ENCODE measurements at places on chromosomes 12 and 14. TPM values are rescaled to one million over a fixed set of nuclear protein-coding genes. Genes with fewer than 3 reads are reported as not detected.
A peak's percentile ranks its signal among the peaks of the same experiment; 100 is the strongest.

The PRPH gene
- total RNA-seq, result not detected

The KRT79 gene
- total RNA-seq, result not detected

DNA sequence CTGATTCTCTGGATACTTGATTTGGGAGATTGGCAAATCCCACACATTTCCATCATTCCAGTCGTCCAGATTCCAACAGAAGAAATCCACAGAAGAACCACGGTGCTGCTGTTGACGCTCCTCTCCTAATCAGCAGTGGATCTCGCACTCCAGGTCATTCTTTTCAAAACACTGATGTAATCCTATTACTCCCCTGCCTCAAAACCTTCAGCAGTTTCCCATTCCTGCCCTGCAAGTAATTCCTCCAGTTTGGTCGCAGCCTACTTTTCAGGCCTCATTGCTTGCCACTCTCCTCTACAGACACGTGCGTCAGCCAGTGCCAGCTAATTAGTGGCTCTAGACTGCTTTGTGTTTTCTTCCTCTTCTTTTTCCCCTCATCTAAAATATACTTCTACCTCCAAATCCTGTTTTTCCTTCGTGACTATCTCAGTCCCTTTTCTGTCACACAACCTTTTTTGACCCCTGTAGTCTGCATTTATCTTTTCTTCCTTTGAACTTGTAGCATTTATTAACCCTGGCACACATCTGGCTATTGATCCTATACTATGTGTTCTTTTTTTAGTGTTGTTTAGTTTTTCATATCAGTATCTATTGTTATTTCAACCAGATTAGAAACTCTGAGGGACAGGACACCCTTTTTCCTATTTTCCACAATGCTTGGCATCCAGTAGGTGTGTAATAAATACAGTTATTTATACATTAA is 36.8 kb downstream of the PRORP start:
- H3K27me3 ChIP-seq, result no peaks in the 10 kb centered on the region
- H3K36me3 ChIP-seq, result no peaks in the 10 kb centered on the region
- peaks cover 31% of the 10 kb centered on the region for H3K4me1 ChIP-seq

DNA sequence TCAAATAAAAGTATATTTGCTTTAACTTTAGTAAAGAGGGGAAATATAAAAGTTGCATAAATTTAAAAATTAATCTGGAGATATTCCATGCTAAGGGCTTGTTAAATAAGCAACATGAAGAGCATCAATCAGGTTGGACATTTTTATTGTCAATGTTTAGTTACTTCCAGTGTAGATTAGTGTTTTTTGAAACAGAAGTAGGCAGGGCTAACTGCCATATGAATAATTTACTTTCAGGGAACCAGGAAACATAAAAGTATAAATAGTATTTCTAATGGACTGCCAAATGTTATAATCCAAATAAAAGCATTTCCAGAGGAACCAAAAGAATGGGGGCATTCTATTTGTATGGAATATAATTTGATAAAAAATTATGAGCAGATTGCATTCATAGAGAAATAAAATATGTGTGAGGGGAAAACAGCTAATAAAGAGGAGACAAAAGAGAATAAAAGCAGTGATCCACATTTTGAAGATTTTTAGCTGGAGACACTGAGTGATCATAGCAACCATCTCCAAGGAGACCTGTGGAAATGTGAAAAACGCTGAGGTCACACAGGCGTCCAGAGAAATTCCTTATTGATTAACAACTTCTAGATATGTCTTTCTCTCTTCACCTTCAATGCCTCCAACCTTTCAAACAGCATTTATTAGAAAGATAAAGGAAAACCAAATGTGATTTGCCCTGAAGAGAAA is 70.8 kb downstream of the SRGAP1 start:
- peak; percentile 63 for DNase-seq
- peaks cover 51% of the 10 kb centered on the region for H3K4me1 ChIP-seq
- H3K27ac ChIP-seq, result peak overlapping the region; percentile 89
- H3K36me3 ChIP-seq, result peaks cover 3% of the 10 kb centered on the region
- no peak overlapping the region for H3K4me3 ChIP-seq

- no peak overlapping the region for H3K4me3 ChIP-seq
- no peaks in the 10 kb centered on the region for H3K27me3 ChIP-seq
- no peak for DNase-seq
- H3K4me1 ChIP-seq, result no peaks in the 10 kb centered on the region
- no peaks in the 10 kb centered on the region for H3K36me3 ChIP-seq
Measured at GRCh38 chr12:4700621-4701026, 19.6 kb upstream of the GALNT8 start.
